ENCODE measurements at places on chromosomes 4 and X. TPM values are rescaled to one million over a fixed set of nuclear protein-coding genes. Genes with fewer than 3 reads are reported as not detected.

XPNPEP2 gene
- 0.74 TPM for polyA plus RNA-seq

RTL3 gene
- 0.18 TPM for polyA plus RNA-seq

TACC3 gene
- polyA plus RNA-seq = 21.1 TPM

ZFYVE28 gene
- polyA plus RNA-seq = 4.8 TPM

FHDC1 gene
- polyA plus RNA-seq = 0.43 TPM

TMEM187 gene
- 10.0 TPM for polyA plus RNA-seq

All from GM23248 (cell line).